Uterus (tissue), 4 donors: ENCODE measurements at places on chromosomes 7 and 10. TPM values are rescaled to one million over a fixed set of nuclear protein-coding genes. Genes with fewer than 3 reads are reported as not detected.

- no peak overlapping the region for H3K27ac ChIP-seq
- DNase-seq, result no peak
- H3K27me3 ChIP-seq, result no peaks in the 10 kb centered on the region
- no peak overlapping the region for H3K4me3 ChIP-seq
Measured at GRCh38 chr10:131731780-131732630, 168.8 kb upstream of the PPP2R2D start.

DNA sequence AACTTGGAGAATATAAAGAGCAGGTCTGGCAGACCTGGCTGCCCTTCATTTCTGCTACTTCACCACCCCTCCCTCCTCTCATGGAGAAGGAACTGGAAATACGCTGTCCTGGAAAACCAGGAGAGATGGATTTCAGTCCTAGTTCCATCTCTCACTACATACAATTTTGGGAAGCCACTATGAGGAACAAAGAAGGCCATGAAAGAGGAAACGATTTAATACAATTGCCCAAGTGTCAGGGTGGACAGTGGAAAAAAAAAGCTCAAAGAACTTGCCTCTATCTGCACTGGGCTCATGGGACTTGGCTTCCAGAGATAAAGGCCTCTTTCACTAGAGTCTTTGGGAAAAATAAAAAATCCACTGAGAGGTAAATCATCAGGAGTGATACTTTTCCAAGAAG, 561.7 kb downstream of the KCNMA1 start:
- DNase-seq, result no peak
- no peaks in the 10 kb centered on the region for H3K36me3 ChIP-seq
- no peaks in the 10 kb centered on the region for H3K27me3 ChIP-seq
- peaks cover 8% of the 10 kb centered on the region for H3K4me1 ChIP-seq
- H3K4me3 ChIP-seq, result no peak overlapping the region

DNA sequence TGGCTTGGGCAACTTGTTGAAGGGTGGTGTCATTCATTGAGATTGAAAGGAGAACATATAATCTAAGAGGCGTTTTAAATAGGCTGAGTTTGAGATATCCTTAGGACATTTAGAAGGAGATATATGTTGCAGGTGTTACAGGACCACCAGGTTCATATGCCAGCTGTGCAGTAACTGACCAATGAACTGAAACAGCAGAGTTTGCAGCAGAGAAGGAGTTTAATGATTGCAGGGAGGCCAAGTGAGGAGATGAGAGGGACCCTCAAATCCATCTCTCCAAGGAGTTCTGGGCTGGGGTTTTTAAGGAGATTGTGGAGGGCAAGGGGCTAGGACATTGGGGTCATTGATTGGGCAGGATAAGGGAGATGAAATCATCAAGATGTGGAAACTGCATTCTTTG, 74.5 kb downstream of the SEC23IP start:
- H3K27me3 ChIP-seq, result no peaks in the 10 kb centered on the region
- no peak overlapping the region for H3K4me3 ChIP-seq
- no peaks in the 10 kb centered on the region for H3K4me1 ChIP-seq
- no peak for DNase-seq

DNA sequence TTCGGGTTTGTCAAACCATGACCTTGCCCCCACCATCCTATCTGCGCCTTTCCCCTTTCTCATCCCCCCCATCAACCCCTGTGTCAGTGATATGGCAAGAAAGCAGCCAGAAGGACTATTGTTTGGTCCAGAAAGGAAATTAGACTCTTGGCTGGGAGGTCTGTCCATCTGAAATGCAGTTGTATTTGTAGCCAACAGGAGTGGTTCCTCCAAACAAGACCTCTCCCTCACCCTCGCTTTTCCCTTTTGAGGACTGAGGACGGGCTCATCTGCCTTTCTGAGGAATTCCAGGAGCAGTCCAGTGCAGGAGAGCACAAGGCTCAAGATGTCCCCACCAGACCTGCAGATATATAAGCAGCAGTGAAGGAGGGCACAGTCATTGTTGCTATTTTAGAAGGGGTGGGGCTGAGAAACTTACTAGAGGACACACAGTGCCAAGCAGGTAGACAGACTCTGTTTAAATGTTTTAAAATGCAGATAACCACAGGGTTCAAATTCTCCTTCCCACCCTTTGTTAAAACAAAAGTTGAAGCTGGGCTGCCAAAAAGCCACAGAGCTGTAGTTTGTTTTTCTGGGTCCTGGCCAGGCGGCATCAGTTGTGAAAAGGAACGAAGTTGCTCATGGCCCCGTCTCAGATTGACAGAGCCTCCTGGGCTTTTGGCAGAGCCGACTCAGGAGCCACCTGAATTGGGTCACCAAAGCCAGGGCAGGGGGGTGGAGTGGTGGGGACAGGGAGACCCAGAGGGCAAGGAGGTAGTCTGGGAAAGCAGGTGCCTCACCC, 37.3 kb downstream of the CYP17A1 start:
- DNase-seq, result no peak
- no peak overlapping the region for H3K4me3 ChIP-seq
- H3K27ac ChIP-seq, result peak overlapping the region; percentile 80
- no peaks in the 10 kb centered on the region for H3K36me3 ChIP-seq
- H3K27me3 ChIP-seq, result no peaks in the 10 kb centered on the region

DNA sequence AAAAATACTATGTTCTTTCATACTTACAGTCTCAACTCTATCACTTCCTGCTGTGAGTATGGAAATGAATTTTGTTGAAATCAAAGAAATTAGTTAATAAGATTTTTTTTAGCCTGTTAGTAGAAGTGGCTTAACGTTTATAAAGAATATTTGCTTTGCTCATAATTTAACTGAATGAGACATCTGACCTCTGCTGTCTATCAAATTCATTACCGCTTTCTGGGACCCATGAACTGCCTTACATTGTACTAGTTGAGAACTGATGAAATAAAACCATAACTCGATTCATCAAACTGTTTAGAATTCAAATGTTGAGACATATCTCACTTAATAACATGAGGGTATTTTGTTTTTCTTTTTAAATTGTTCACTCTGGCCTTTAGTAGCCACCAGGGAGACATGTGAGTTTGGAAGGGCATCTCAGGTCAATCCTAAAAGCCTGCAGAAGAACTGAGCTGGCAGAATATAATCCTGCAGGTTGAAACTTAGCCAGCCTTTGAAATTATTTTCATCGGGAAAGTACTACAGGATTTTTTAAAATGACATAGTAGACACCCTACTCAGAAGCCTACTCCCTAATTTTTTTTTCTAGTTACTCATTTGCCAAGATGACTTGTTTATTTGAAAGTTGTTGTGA, 78.7 kb downstream of the KIAA1217 start:
- no peaks in the 10 kb centered on the region for H3K27me3 ChIP-seq
- H3K4me1 ChIP-seq, result no peaks in the 10 kb centered on the region
- no peaks in the 10 kb centered on the region for H3K36me3 ChIP-seq
- no peak overlapping the region for H3K27ac ChIP-seq
- DNase-seq, result no peak

- no peaks in the 10 kb centered on the region for H3K4me1 ChIP-seq
- H3K36me3 ChIP-seq, result no peaks in the 10 kb centered on the region
- H3K27ac ChIP-seq, result peak overlapping the region; percentile 72
- no peaks in the 10 kb centered on the region for H3K27me3 ChIP-seq
Measured at GRCh38 chr7:92697012-92697411, 106.8 kb upstream of the FAM133B start.

Gene RAPGEF5
- total RNA-seq, result 44.7 TPM

DNA sequence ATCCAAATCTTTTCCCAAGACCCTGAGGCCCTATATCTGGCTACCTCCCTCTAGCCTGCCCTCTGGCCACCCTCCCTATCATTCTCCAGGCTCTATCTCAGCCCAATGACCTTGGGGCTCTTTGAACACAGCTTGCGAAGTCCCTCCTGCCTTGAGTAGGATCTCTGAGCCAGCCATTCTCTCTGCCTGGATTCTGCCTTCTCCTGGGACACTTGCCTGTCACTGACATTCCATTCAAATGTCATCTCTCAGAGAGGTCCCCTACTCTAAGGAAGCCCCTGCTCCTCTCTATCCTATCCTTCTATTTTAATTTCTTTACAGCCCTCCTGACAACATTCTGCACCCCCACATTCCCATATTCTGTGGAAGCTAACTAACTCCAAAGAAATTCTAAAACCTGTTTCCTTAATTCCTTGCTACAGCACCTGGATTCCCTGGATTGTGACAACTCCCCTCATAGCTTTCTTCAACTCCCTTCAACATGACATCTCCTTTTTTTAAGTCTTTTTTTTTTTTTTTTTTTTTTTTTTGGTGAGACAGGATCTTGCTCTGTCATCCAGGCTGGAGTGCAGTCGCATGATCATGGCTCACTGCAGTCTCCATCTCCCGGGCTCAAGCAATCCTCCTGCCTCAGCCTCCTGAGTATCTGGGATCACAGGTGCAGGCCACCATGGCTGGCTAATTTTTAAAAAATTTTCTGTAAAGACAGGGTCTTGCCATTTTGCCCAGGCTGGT, 81.0 kb upstream of the ASAH2 start:
- no peaks in the 10 kb centered on the region for H3K27me3 ChIP-seq
- H3K27ac ChIP-seq, result no peak overlapping the region
- no peaks in the 10 kb centered on the region for H3K4me1 ChIP-seq
- DNase-seq, result no peak
- no peak overlapping the region for H3K4me3 ChIP-seq

DNA sequence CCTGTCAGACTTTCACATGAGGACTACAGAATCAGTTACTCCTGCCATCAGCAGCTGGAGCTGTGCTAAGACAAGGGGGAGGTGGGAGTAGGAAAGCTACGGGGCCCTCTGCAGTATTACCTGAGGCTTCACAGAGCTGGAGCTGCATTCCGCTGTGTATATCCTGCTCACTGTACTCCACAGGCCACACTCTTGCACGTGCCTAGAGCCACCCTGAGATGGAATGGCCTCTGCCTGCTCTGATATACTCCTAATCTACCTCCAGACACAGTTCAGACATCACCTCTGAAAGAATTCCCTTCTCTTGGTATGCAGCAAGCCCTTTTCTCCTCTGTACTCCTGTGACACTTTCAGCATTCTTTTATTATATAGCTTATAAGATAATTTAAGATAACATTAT, 34.8 kb downstream of the TRDMT1 start:
- no peaks in the 10 kb centered on the region for H3K4me1 ChIP-seq
- no peak overlapping the region for H3K4me3 ChIP-seq
- H3K36me3 ChIP-seq, result no peaks in the 10 kb centered on the region
- DNase-seq, result no peak

DNA sequence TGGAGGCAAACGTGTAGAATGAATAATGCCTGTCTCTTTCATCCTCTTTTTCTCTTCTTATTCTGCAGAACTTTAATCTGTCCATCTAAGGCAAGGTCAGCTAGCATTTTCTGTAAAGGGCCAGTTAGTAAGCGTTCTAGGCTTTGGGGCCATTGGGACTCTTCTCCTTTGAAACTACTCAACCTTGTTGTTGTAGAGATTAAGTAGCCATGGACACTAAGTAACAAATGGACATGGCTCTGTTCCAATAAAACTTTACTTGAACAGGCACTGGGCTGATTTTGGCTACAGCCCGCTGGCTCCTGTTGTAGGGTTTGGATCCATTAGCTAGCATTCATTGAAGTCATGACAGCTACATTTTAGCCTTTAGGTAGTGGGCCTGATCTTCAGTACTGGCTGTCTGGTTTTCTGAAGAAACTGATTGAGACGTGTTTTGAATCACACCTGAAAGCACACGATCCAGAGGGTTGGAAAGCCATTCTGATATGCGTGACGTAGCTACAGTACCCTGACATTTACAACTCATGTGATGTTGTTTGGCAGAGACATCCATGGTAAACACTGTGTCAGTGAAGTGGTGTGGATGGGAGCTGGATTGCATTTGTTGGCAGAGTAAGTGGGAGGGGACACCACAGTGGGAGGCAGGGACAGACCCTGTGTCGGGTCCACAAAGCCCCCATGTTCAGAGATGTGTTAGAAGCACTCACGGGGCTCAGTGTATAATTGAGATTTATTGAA, 92.5 kb downstream of the MTPN start:
- H3K4me1 ChIP-seq, result no peaks in the 10 kb centered on the region
- no peak overlapping the region for H3K4me3 ChIP-seq
- H3K27ac ChIP-seq, result no peak overlapping the region
- H3K36me3 ChIP-seq, result no peaks in the 10 kb centered on the region

DNA sequence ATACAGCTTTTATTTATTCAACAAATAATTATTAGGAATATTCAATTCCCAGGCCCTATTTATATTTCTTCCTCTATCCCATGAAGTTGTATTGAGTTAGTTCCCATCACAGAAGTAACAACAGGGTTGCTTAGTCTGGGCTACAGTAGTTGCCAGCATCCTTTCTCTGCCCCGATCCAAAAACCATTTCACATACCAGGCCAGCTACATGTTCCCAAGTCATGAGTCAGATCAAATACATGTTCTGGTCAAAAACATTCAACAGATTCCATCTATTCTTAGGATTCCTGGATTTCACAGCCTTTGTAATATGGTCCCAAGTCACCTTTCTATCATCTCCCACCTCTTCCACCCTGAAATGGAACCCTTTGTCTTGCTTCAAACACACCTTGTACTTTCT, 91.6 kb downstream of the RAB11FIP2 start:
- no peaks in the 10 kb centered on the region for H3K36me3 ChIP-seq
- no peak for DNase-seq
- no peaks in the 10 kb centered on the region for H3K27me3 ChIP-seq
- no peaks in the 10 kb centered on the region for H3K4me1 ChIP-seq

GRCh38 chr7:29588900-29589696, 25.5 kb downstream of the PRR15 start:
- H3K4me3 ChIP-seq, result no peak overlapping the region
- DNase-seq, result no peak
- H3K4me1 ChIP-seq, result no peaks in the 10 kb centered on the region
- no peaks in the 10 kb centered on the region for H3K27me3 ChIP-seq
- no peaks in the 10 kb centered on the region for H3K36me3 ChIP-seq

DNA sequence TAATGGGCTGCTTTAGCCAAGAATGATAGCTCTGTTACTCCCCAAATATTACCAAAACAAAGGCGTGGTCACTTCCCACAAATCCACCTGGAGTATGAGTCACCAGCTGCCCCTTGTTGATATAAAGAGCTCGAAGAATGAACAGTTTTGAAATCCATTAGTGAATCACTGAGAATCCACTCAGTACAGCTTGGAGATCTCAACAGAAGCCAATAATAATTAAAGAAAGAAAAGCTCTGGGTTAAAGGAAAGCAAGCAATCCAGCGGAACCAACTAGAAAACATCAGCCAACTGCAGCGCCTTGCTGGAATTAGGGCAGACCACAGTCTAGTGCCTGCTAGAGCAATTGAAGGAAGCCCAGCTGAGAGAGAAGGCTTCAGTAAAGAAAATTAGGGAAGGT, 576.0 kb upstream of the C7orf33 start:
- no peaks in the 10 kb centered on the region for H3K27me3 ChIP-seq
- H3K4me1 ChIP-seq, result no peaks in the 10 kb centered on the region
- no peak overlapping the region for H3K4me3 ChIP-seq

Gene NKX1-2
- total RNA-seq, result not detected

DNA sequence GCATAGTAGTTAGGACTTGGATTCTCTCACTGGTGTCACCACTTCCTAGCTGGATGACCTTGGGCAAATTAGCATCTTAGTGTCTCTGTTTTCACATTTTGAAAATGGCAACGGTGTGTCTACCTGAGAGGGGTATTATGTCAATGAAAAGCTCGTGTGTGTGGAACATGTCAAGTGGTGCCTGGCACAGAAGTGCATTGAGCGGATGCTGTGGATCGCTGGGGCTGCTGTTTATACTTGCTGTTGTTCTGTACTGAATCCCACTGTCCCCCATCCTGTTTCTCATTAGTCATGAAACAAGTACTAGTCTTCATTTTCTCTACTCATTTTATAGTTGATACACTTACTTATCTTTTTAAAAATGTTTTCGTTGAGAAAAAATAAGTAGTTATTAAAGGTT, 26.1 kb downstream of the RBM33 start:
- no peaks in the 10 kb centered on the region for H3K27me3 ChIP-seq
- no peak for DNase-seq
- no peaks in the 10 kb centered on the region for H3K36me3 ChIP-seq
- no peak overlapping the region for H3K27ac ChIP-seq
- no peak overlapping the region for H3K4me3 ChIP-seq
- peaks cover 9% of the 10 kb centered on the region for H3K4me1 ChIP-seq

GRCh38 chr7:90631502-90631901, 35.4 kb downstream of the CDK14 start:
- H3K4me1 ChIP-seq, result no peaks in the 10 kb centered on the region
- no peak overlapping the region for H3K4me3 ChIP-seq
- H3K36me3 ChIP-seq, result no peaks in the 10 kb centered on the region
- no peaks in the 10 kb centered on the region for H3K27me3 ChIP-seq
